Cardiac septum (tissue), 1 donor: ENCODE measurements at places on chromosomes 6 and 20. TPM values are rescaled to one million over a fixed set of nuclear protein-coding genes. Genes with fewer than 3 reads are reported as not detected.

DNA sequence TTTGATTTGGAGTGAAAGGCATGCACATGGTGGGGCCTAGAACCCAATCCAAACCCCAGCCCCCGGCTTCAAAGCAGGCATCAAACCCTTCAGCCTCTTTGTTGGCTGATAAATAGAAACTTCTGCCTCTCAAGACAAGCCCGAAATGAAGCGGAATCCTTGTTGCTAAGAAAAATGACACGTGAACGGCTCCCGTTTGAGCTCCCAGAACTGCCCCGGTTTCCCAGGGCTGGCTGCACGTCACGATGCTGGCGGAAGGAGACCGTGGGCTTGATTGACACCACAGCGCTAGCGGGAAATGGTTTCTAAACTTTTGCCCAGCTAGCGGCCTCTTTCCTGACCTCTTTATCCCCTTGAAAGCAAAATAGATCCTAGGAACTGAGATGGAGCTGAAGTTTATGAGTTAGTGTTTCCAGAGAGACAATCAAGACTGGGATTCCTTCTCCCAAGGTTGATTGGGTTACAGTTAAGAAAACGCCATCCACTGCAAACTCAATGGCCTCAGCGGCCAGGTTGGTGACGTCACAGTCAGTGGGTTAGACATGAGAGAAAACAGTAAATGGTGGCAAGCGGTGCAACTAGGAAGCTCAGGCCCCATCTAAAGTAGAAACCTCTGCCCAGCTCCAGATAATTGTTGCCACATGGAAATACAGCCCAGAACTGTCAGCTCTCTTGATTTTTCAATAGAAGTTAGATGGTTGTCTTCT lies 117.0 kb downstream of the ANKRD60 start:
- no peak for DNase-seq

GRCh38 chr6:90790058-90790457 lies 203.2 kb upstream of the MAP3K7 start:
- DNase-seq: no peak

DNA sequence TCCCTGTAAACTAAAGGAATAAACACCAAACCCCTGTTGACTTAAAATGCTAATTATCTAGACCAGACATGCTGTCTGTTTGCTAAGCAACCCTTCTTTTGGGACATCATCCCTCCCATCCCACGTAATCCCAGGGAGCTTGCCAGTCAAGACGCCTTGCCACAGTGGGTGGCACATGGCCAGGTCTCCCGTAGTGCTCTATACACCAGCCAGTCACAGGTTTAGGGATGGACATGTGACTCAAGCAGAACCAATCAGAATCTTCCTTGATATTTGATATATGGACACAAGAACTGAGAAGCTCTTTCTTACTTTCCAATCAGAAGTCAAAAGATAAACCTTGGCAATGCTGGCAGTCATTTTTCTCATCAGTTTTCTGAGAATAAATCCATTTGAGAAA lies 60.0 kb downstream of the CNKSR3 start:
- no peak for DNase-seq

C20orf204 gene
- 0.86 TPM for total RNA-seq

- no peak for DNase-seq
Observed at GRCh38 chr6:95321126-95321525, 256.2 kb upstream of the MANEA start.

GRCh38 chr6:82145926-82146452 lies 101.6 kb downstream of the IBTK start:
- no peak for DNase-seq

DNA sequence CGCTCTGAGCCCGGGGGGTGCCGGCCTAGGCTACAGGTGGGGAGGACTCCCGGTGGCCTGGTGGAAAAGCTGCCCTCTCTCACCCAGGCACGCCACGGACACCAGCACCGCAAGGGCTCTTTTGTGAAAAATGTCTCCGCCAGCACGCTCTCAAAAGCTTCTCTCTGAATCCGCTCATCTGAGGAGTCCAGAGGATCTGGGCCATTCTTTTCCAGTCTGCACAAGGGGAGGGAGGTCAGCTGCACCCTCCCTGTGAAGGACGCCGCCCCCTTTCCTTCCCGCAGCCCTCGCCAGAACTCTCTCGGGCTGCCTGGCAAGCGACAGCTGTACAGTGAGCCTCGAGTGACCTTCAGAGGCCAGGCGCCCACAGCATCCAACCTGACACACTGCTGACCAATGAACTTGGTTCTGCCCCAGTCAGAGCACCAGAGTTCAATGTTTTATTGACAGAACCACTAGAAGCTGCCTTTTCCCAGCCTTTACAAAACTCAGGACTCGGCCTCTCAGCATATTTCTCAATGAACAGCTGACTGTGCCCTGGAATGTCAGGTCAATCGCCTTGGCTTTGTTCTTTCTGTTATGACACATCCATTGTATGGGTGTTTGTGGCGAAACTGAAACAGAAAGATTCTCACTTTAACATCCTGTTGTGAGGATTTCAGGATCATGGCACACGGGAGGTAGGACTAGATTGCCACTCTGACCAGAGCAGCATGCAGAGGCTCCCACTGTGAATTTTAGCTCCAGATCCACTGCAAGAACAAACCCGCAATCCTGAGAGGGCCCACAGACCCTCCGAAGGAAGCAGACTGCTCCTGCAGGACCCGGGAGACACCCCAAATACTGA lies 26.7 kb downstream of the SERPINB9 start:
- DNase-seq: peak; percentile 84

MUC22 gene
- not detected for total RNA-seq

KCNK15 gene
- total RNA-seq: 0.97 TPM

- no peak for DNase-seq
Observed at GRCh38 chr6:73145690-73146089, 79.6 kb downstream of the KHDC1L start.

SEMG1 gene
- not detected for total RNA-seq

GRCh38 chr6:111922454-111923297 lies 49.4 kb upstream of the FYN start:
- no peak for DNase-seq

VSTM2L gene
- total RNA-seq: 11.1 TPM

ZNF334 gene
- total RNA-seq: 1.2 TPM

MAS1 gene
- 0.03 TPM for total RNA-seq

- no peak for DNase-seq
Observed at GRCh38 chr20:22430154-22430745, 154.1 kb downstream of the FOXA2 start.

SCGN gene
- not detected for total RNA-seq
